ENCODE measurements at places on chromosomes 13 and 19.
A peak's percentile ranks its signal among the peaks of the same experiment; 100 is the strongest.

DNA sequence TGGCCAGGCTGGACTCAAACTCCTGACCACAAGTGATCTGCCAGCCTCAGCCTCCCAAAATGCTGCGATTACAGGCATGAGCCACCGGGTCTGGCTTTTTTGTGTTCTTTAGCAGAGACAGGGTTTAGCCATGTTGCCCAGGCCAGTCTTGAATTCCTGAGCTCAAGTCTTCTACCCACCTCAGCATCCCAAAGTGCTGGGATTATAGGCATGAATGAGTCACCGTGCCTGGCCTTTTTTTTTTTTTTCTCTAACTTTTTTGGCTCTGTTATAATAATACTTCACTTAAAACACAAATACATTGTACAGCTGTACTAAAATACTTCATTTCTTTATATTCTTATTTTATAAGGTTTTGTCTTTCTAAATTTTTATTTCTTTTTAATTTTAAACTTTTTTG lies 599.5 kb upstream of the PCDH9 start:
- no peak for DNase-seq

DNA sequence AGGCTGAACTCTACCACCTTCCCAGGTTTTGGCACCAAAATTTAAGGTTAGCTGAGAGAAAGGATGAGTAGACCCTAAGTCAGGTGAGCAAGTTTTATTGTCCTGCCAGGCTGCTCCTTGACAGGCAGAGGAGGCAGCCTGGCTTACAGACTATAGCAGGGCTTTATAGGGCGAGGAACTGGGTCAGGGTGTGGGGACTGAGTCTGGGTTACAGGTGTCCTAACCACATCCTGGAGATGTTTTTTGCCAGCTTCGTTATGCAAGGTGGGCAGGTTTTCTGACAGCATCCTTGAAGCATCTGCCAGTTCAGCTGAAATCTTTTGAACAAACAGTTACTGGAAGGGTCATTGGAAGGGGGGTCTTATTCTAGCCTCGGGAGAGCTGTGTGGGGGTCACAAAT lies 905.7 kb upstream of the SLITRK5 start:
- no peak for DNase-seq

- no peak for DNase-seq
Measured at GRCh38 chr19:34474233-34474989, 7.1 kb upstream of the WTIP start.

GRCh38 chr19:2888731-2889224 lies 11.9 kb upstream of the ZNF57 start:
- peak; percentile 74 for DNase-seq

DNA sequence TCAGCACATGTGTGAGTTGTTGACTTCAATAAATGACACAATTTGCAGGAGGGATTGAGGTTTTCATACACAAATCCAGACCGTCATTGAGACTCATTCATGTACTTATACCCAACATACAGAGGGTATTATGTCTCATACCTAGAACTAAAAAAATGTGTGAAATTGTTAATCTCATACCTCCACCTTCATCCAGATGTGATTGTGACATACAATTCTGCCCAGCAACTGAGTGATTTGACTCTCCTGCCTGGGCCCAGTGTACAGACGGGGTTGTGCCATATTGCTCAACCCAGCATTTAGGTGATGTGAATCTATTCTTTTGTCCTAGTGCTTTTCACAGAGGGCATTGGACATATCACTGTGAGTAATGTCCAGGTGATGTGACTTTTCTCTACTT lies 12.6 kb upstream of the ZNF681 start:
- DNase-seq = no peak

DNA sequence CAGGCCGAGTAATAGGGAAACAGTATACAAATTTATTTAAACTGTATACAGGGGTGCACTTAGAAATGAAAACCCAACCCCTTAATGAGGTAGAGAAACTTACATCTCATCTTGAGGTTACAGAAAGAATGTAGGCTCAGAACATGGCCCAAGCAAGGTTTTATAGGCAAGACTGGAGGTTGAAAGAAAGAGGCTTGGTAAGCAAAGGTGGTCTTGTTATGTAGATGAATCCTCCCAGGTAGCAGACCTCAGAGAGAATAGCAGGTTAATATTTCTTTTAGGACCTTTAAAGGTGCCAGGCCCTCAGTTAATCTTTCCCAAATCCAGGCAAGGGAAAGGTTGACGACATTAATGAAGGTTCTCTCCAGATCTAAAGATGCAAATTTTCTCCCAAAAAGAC lies 1466.8 kb upstream of the PRR20A start:
- no peak for DNase-seq

DNA sequence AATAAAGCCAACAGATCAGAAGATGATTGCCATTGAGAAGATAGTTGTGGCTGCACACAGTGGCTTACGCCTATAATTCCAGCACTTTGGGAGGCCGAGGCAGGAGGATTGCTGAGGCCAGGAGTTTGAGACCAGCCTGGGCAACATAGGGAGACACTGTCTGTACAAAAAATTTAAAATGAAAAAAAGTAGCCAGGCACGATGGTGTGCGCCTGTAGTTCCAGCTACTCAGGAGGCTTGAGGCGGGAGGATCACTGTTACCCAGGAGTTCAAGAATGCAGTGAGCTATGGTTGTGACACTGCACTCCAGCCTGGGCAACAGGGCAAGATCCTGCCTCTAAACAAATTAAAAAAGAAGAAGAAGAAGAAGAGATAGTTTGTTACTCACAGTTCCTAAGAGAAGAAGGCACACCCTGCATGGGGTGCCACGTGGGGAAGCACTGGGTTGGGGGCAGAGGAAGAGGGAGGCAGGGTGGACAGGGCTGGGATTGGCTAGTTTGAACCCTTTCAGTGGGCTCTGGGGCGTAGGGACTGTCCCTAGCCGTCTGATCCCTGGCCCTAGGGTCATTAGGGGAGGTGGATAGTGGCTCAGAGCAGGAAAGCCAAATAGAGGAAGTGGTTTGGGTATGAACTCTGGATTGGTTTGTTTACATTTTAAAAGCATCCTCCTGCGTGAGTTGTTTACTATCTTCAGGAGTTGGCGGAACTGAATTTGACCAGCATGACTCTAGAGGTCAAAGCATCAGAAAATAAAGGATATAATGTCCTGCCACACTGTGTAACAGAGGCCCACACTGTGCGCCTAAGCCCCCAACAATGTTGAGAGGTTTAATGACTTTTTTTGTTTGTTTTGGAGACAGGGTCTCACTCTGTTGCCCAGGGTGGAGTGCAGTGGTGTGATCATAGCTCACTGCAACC lies 60.5 kb upstream of the MEDAG start:
- no peak for DNase-seq

GRCh38 chr19:10517361-10517759 lies at the start of gene S1PR5:
Gene S1PR5, minus strand, starts transcription at chr19:10517447. Its CDS starts 2,436 bp downstream, at chr19:10515011.
- DNase-seq = no peak

DNA sequence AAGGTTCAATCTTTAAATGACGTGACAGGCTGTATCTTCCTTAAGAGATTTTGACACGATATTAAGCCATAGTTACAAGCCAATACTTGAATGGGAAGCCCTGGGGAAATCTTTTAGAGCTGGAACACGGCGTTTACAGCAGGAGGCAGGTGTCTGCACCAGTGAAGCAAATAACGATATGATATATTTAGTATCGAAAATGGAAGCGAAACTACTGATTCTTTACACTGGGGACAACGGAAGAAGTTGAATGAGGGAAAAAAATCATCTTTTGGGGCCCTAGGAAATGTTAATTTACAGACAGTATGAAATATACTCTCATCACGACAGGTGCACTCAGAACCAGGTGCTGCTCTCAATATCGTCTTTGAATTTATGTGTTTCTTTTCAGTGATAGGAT lies 793.9 kb upstream of the PCDH20 start:
- no peak for DNase-seq

DNA sequence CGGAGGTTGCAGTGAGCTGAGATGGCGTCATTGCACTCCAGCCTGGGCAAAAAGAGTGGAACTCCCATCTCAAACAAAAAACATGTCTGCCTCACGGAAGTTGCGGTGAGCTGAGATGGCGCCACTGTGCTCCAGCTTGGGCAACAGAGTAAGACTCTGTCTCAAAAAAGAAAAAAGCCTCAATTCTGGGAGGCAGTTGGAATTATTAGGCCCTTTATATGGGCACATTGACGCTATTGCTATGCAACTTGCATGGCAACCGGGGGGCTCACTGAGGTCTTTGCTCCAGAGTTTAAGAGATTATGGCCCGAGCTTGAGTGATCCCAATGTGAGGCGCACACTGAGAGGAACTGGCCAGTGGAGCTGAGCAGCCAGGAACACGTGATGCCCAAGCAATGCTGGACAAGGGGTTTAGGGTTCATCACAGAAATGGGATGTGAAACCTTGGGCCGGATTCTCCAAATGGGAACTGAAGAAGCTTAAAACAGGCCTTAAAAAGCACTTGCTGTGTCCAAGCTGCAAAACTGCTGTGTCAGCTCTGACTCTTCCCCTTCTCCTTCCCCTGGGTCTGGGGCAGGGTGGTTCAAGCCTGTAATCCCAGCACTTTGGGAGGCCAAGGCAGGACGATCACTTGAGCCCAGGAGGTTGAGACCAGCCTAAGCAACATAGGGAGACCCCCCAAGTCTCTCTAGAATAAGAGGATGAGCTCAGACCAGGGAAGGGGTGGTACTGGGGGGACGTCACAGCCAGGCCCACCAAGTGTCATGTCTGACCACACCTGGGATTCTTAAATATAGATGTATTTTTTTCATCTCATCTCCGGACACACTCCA lies 2.5 kb downstream of the FTL start:
- no peak for DNase-seq

GRCh38 chr19:54429545-54430227 lies 14.4 kb downstream of the TTYH1 start:
- DNase-seq = no peak

GRCh38 chr19:42467183-42467760 lies 24.5 kb upstream of the CXCL17 start:
- no peak for DNase-seq

GRCh38 chr13:104953588-104953987 lies 1581.9 kb downstream of the EFNB2 start:
- no peak for DNase-seq

GRCh38 chr13:67137044-67137735 lies 92.9 kb downstream of the PCDH9 start:
- DNase-seq = no peak

DNA sequence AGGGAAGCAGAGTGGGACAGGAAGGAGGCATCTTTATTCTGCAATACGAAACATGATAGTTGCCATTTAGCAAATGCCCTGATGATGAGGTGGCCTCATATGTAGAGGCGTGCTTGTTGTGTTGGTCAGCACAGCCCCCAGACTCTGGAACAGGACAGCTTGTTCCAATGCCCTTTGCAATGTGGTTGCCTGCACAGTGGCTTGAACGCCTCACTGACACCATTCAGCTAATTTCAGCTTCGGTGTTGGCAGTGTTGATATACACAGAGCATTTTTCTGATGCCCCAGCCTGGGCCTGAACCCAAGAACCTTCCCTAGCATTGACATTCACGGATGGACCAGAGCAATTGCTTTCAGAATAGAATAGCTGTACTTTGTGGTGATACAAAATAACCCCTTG lies 133.3 kb downstream of the HS6ST3 start:
- DNase-seq = no peak

GRCh38 chr13:56349866-56350265 lies 790.9 kb upstream of the PRR20A start:
- DNase-seq = no peak

DNA sequence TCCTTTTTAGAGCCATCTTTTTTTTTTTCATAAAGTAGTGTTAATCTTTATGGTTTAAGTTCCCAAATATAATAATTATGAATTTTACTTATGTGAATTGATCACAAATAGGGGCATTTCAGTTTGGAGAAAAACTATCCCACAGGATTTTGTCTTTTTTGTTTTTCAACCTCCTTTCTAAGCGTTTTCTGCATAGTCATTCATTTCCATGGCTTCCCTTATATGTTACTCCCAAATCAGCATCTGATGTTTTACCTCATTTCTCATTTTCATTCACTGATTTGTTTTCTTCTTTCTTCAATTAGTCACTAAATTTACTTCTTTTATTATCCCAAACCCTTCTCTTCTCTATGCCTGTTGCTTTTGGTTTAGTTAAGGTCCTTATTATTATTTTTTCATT lies 24.7 kb downstream of the PDS5B start:
- no peak for DNase-seq

- no peak for DNase-seq
Measured at GRCh38 chr19:36638862-36639510, 27.7 kb downstream of the ZNF461 start.

- no peak for DNase-seq
Measured at GRCh38 chr19:18074192-18074591, 12.5 kb downstream of the IL12RB1 start.

DNA sequence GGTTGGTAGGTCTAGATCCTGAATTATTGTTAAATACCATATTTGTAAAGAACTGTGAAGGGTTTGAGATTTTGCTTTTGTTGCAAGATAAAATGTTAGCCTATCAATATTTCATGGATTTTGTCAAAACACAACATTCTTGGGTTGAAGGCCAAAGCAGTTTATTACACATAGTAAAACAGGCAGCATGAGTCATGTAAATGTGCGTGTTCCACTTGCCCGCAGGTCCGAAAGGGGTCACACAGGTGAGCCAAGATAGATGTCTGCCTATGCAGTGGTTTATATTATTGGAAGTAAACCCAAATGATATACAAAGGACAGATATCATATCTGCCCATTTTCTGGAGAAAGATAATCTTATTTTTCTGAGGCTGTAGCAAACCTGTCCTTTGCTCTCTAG lies 1654.4 kb upstream of the SPRY2 start:
- no peak for DNase-seq

GRCh38 chr19:7743425-7743841 lies 3.9 kb downstream of the CD209 start:
- DNase-seq = no peak
